OCI-LY7 (cell line): ENCODE measurements at places on chromosomes 16 and 17. TPM values are rescaled to one million over a fixed set of nuclear protein-coding genes. Genes with fewer than 3 reads are reported as not detected.

The CMTM4 gene
- total RNA-seq, result 0.76 and 1.3 TPM in 2 replicates

- peak; percentile 35 for DNase-seq
Measured at GRCh38 chr17:48488548-48489106, 42.2 kb downstream of the HOXB1 start.

GRCh38 chr17:29596811-29597210 lies 3.9 kb downstream of the ANKRD13B start:
- no peak for DNase-seq

The SLC5A2 gene
- total RNA-seq, result not detected in 2 replicates

The PRSS27 gene
- 5.7 and 7.7 TPM in 2 replicates for total RNA-seq

The SCGB1C2 gene
- total RNA-seq, result not detected in 2 replicates

DNA sequence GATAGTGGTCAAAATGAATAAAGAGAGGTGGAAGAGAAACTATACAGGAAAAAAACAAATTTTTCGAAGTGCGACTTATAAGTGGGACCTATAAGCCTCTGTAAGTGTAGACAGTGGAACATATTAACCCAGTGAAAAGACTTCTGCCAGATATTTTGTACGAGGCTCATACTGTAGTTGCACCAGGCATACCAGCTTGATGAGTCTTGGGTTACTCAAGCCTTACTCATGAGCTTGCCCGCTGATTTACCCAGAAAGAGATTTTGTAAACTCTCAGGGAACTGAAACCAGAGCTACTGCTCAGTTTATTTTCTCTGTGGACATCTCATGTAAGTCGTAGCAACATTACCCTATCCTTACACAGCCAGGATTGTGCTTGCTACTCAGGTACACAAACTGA lies 708.0 kb upstream of the SOX9 start:
- DNase-seq, result peak; percentile 84

DNA sequence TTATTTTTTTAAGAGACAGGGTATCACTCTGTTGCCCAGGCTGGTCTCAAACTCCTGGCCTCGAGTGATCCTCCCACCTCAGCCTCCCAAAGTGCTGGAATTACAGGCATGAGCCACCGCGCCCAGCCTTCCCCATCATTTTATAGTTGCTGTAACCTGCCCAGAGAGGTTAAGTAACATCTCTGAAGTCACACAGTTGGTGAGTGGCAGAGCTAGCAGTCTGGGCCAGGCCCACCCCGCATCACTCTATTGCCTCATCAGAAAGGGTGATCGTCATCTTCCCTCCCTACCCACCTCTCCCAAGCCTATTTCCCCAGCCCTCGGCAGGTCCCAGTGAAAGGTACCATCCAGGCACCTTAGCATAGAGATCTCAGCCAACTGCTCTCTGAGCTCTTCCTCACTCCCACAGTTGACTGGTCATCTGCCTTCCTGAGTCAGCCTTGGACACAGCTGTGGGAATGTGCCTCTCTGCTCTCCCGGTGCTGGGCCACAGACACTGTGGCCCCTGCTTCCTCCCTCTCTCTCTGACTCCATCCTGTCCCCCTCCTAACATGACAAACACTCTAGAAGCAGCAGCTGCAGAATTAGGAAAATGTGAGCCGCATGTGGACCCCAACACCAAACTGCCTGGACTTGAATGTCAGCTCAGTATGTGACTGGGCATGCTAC lies 57.1 kb downstream of the SCNN1B start:
- peak; percentile 16 for DNase-seq

DNA sequence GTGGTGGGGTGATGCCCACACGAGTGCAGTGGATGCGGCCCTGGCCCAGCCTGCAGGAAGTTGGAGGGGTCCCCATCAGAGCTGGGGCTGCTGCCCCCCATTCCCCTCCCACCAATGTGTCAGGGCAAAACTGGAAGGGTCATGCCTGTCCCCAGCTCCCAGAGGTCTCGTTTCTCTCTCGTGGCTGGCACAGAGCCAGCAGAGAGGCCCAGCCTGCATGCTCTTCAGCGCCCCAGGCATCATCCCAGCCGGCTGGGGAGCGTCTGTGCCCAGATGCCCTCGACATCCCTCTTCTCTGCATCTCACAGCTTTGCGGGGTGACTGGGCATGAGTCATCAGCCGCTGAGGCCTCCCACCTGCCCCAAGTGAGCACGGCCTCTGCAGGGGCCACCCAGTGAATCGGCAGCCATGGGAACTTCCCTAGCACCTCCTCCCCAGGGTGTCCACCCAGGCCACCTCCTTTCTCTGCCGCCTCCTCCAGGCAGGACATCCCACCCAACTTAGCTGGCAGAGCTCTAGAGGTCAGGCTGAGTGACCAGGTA lies 9.8 kb upstream of the CSNK1D start:
- no peak for DNase-seq

DNA sequence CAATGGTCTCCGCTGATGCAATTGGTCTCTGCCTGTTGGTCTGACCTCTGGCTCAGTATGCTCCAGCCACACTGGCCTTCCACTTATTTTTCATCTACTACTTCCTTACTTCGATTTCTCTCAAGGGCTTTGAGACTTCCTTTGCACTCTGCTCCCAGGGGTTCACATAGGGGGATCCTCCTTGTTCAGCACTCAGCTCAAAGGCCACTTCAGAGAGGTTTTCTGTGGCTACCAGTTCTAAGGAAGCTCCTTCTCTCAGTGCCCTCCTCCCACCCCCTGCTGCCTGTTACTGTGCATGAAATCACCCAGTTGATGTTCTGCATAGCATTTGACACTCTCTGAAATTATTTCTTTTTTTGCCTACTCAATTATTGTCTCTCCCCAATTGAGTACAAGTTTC lies 476.4 kb downstream of the HS3ST3B1 start:
- DNase-seq, result no peak

GRCh38 chr17:82121660-82122629 lies 23.9 kb upstream of the FASN start:
- DNase-seq, result peak; percentile 77

- DNase-seq, result peak; percentile 9
Measured at GRCh38 chr16:23557779-23558702, 514 bp downstream of the UBFD1 start.

- no peak for DNase-seq
Measured at GRCh38 chr17:73753751-73754496, 109.7 kb upstream of the SDK2 start.

GRCh38 chr17:82200135-82200534 lies 12.5 kb downstream of the CCDC57 start:
- no peak for DNase-seq

- DNase-seq, result no peak
Measured at GRCh38 chr16:62408760-62409159, 372.5 kb upstream of the CDH8 start.

The HS3ST4 gene
- total RNA-seq, result not detected in 2 replicates

DNA sequence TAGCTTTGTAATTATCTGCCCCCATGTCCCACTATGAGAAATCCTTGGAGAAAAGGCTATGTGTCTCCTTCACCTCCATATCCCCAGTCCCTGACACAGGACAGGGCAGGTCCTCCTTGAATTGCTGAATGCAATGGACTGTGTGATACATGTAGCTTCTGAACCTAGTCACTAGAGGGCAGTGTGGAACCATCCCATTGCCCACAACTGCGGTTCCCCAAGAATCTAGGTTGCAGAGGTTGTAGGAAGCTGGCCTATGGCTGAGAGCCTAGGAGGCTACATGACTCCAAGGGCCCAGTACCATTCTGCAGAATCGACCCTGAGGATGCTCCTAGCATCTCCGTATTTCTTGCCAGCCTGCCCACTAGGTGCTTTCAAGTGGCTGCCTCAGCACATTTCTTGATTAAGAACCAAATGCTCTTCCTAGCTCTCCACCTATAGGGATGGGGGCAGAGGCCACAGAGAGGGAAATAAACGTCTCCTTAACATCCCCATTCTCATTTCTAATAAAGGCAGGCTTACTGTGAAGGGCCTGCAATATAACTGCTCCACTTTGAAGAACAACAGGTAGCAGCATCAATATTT lies 394.0 kb downstream of the CA10 start:
- peak; percentile 56 for DNase-seq

The CD300H gene
- total RNA-seq, result not detected in 2 replicates

- no peak for DNase-seq
Measured at GRCh38 chr16:3358871-3359270, 3.2 kb downstream of the OR2C1 start.

The HEATR9 gene
- not detected in 2 replicates for total RNA-seq

The RRAD gene
- not detected in 2 replicates for total RNA-seq

The PRRT2 gene
- 3.2 and 3.4 TPM in 2 replicates for total RNA-seq

The FGF11 gene
- total RNA-seq, result 9.9 and 11.0 TPM in 2 replicates

The NUPR1 gene
- not detected in 2 replicates for total RNA-seq

DNA sequence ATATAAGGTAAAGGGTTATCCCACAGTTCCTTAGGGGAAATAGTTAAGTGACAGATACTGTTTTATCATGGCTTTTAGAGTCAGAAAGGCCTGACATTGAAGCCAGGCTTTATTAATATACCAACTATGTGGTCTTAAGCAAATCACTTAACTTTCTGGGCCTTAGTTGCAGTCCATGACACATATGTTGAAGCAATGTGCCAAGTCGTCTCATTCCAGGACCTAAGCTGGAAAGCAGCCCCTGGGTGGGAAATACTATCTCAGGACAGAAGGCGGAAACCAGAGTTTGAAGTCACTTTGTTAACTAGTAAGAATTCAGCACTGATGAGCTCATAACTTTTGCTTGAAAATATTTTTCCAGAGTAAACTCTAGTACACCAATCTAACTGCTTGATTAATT lies 80.0 kb downstream of the USP32 start:
- DNase-seq, result no peak

DNA sequence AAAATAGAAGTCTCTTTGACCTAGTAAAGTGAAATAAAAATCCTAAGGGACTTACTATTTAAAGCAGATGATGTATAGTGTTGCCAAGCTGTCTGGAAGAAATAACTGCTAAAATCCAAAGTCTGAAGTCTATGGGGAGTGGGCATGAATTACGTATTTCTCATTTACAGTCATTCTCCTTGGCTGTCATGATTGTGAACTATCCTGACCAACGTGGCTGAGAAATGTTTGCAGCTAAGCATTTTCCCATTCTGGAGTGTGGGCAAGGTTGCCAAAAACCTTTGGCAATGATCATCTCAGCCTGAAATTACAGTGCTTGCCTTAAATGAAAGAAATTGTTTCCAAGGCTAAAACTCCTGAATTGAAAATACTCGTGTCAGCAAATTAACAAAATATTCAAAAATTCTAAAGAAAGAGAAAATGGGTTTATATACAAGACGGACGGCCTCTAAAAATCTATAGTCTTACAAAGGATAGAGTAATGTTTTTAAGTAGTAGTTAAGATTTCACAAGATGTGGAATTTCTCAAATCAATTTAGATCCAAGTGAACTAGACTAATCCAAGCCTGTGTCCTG lies 77.0 kb downstream of the CACNG1 start:
- DNase-seq, result no peak

The KRTAP4-9 gene
- not detected in 2 replicates for total RNA-seq

DNA sequence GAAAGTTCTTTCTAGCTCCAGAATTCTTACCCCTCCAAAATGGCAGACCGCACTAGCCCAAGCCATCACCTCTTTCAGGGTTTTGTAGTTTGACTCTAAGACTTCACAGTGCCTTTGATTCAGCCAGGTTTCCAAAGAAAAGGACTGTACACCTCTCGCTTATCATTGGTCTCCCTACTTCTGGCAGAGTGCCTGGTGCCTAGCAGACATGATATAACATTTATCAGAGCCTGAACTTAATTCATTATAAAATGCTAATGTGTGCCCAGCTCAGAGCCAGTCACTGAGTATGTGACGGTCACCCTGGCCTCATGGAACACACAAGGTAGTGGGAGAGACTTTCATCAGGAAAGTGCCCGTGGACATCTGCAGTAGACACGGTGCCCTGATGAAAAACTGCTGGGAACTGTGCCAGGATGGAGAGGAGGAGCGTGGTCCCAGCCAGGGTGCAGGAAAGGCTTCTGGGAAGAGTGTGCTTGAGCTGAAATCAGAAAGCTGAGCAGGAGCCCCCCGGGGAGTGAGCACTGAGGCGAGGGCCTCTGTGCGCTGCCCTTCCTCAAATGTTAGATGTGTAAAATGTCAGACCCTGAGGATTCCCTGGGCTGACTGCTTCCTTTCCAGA lies 34.3 kb upstream of the LGALS9 start:
- DNase-seq, result no peak

DNA sequence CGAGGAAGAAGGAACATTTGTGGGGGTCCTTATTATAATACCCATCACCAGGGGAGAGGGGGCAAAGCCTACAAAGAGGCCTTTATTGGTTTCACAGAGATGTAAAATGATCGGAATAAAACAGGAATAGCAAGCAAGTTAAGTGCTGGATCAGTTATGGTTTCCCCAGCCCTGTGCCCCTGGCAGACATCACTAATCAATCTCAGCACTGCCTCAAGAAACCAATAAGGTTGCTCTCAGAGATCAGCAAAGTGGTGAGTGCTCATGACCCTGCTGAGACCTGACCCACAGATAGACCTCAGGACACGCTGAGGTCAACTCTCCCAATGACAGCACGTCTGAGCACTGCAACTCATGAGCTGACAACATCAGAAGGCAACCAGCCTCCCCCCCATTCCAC lies 66.3 kb downstream of the ZNF423 start:
- no peak for DNase-seq
